Glutamatergic neuron (in vitro differentiated cells): ENCODE measurements at places on chromosomes 1 and 21. TPM values are rescaled to one million over a fixed set of nuclear protein-coding genes. Genes with fewer than 3 reads are reported as not detected.
A peak's percentile ranks its signal among the peaks of the same experiment; 100 is the strongest.

The HSF2BP gene
- total RNA-seq = 1.0 TPM

GRCh38 chr1:155173478-155174323, at the start of gene TRIM46:
Gene TRIM46, plus strand, starts transcription at chr1:155173849. Its CDS starts 118 bp downstream, at chr1:155173967.
- DNase-seq = peak; percentile 73

DNA sequence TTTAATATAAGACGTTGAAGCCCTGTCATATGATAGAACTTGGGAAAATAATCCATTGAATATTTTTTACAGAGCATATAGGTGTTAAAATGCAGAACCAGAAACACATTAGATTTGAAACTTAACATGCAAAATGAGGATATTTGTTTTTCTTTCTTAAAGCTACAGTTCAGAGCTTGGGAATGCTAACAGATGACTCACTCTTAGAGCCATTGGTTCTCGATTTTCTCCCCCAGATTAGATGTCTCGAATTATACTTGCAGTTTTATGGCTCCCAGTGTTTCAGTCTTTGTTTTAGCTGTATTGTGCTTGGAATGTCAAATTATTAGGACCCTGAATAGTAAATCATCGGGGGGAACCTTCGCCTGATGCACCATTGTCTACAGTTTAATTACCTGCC, 575.7 kb upstream of the ZP4 start:
- DNase-seq = no peak

DNA sequence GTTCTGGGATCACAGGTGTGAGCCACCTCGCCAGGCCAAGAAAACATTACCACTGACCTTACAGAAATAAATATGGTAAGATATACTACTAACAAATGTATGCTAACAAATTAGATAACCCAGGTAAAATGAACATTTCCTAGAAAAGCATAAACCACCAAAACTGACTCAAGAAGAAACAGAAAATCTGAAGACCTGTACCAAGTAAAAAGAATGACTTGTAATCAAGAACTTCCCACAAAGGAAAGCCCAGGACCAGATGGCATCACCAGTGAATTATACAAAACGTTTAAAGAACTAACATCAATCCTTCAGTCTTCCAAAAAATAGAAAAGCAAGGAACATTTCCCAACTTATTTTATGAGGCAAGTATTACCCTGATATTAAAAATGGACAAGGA, 29.3 kb downstream of the USP24 start:
- DNase-seq = no peak

The ASCL5 gene
- not detected for total RNA-seq

- DNase-seq = no peak
These were observed 66.1 kb downstream of the TTC3 start for GRCh38 chr21:37139154-37139553.

GRCh38 chr1:225159793-225160192, 230.3 kb downstream of the DNAH14 start:
- no peak for DNase-seq

DNA sequence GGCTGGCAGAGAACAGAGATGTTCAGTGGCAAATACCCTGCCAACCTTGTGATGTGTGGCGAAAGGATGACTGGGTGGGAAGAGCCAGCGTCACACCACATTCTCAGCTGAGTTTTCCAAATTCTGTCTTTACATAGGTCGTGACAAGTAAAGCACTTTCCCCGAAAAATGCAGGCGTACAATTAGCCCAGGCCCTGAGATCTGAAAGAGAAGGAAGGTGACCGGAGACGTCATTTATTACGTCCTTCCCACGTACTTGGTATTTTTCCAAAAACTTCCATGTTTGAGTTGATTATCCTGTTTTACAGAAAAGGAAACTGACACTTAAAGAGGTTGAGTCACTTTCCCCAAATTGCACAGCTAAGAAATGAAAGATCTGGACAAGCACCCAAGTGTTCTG, 413.3 kb downstream of the PRDM2 start:
- no peak for DNase-seq

- DNase-seq = no peak
These were observed 67.2 kb downstream of the RPAP2 start for GRCh38 chr1:92366040-92366395.

- DNase-seq = no peak
These were observed 1581.4 kb downstream of the KCNT2 start for GRCh38 chr1:195026792-195027191.

- no peak for DNase-seq
These were observed 112.5 kb downstream of the MATN1 start for GRCh38 chr1:30610917-30611316.

The SPATA45 gene
- not detected for total RNA-seq

The FMO2 gene
- total RNA-seq = not detected

GRCh38 chr21:15679630-15680029, 50.2 kb upstream of the USP25 start:
- no peak for DNase-seq

DNA sequence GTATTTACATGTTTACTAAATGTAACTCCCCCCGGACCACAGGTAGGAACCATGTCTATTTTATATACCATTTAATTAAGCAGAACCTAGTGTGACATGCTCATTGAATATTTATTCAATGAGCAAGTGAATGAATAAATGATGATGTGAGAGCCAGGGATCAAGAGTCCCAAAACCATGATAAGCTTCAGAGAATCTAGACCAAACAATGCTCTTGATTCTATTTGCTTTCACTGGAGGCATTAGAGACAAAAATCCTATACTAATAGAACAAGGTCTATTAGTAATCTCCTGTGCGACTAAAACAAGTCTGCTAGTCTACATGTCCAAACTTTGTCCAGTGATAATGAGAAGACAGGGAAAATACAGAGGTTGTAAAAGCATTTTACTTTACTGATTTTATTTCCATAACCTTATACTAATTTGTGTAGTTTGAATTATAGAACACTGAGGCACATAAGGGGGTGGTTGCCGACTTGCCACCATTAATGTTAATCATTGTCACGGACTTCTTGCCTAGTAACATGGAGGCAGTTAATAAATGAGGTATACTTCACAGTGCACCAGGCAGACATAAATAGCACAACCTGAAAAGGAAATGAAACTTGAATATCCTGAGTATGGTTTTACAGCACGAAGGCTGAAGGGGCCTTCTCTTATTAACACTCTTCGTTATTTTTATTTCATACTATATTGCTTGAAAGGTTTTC, 69.8 kb downstream of the TBX15 start:
- no peak for DNase-seq

DNA sequence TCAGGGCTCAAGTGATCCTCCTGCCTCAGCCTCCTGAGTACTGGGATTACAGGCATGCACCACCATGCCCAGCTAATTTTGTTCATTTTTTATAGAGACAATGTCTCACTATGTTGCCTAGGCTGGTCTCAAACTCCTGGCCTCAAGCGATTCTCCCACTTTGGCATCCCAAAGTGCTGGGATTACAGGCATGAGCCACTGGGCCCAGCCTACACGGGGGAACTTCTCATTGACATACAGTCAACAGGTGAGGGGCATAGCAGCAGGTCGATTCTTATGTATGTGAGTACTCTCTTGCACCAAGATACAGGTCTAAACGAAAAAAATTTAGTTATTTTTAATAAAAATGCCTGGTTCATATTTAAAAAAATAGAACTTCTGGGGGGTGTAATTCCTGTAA, 39.5 kb upstream of the HHAT start:
- no peak for DNase-seq
